ENCODE measurements at places on chromosomes 12 and 14.

DNA sequence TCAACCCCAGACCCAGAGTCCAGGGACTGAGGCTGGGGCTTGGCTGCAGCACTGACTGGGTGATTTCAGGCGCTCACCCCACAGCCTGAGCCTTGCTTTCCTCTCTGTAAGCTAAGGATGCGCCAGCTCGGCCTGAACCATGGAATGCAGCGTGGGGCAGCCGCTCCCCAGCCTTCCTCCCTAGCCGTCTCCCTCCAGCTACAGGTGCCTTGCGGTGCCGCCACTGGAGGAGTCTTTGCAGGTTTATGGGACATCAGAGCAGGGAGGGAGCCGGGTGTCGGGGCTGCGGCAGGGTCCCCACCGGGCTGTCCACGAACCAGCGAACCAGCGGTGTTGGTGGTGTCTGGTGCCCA is 19.4 kb downstream of the PPP2R5C start:
- DNase-seq = no peak

GRCh38 chr14:92325835-92326234 is 2.9 kb downstream of the SLC24A4 start:
- DNase-seq = no peak

- DNase-seq = no peak
These were observed 57.9 kb downstream of the GPR68 start for GRCh38 chr14:91186515-91187066.

GRCh38 chr12:38628288-38628687 is 277.1 kb downstream of the CPNE8 start:
- DNase-seq = no peak
